Stimulated activated CD4-positive, alpha-beta T cell treated with anti-CD3 and anti-CD28 coated beads, Interleukin-15, amount 100 ng/mL, for 24 hours (primary cell): ENCODE measurements at places on chromosomes 13 and 19.

DNA sequence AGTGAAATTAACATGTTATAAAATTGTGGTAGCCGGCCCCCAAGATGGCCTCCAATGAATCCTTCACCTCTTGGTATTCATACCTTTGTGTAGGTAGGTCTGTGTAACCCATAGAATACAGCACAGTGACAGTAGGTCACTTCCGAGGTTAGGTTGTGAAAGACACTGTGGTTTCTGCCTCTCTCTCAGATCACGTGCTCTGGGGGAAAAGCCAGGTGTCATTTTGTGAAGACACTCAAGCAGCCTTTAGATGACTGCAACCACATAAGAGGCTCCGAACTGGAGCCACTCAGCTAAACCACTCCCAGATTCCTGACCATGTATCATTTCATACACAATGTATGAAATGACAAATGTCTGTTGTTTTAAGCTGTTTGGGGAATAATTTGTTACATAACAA lies 9.8 kb upstream of the USPL1 start:
- DNase-seq = peak; percentile 49

DNA sequence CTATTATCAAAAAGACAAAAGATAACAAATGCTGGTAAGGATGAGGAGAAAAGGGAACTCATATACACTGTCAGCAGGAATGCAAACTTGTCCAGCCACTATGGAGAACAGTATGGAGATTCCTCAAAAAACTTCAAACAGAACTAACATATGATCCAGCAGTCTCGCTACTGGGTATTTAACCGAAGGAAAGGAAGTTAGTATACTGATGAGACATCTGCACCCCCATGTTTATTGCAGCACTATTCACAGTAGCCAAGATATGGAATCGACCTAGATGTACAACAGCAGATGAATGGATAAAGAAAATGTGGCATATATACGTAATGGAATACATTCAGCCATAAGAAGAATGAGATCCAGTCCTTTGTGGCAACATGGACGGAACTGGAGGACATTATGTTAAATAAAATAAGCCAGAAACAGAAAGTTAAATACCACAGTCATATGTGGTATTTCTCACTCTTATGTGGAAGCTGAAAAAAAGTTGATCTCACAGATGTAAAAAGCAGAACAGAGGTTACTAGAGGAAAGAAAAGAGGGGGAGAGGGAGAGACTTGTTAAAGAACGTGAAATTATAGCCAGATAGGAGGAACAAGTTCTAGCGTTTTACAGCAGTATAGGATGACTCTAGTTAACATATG lies 83.2 kb downstream of the RUBCNL start:
- DNase-seq = no peak

DNA sequence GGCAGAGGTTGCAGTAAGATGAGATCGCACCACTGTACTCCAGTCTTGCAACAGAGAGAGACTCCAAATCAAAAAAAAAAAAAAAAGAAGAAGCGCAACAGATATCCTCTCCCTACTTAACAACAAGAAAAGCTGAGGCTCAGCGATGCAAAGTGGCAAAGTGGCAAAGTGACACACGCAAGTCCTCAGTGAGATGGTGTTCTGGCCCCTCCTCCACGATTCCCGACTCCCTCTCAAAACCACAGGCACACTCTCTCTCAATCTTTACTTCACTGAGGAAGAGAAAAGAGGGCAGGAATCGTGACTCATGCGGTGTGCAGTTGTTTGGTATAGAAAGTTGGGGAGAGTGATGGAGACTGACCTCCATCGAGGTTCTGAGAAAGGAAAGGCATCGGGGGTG lies 12.6 kb downstream of the FFAR2 start:
- no peak for DNase-seq

DNA sequence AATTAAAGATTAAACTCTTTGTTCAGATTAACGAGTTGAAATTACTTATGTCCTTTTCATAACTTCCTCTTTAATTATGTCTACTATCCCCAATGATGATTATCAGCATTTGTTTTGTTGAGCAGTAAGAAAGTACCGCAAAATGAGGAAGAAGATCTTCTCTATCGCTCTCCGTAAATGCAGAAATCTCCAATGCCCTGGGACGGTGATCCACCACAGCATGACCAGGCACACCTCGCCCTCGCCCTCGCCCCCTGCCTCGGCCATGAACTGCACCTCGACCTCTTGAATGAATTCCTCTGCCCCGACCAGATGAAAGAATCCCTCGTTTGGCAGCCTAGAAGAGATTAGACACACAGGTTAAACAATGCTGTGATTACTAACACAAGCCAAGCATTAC lies 69.1 kb downstream of the RBM26 start:
- no peak for DNase-seq

- no peak for DNase-seq
Measured at GRCh38 chr13:49789968-49790367, 2.5 kb downstream of the KPNA3 start.

GRCh38 chr19:37334179-37335071 lies 36.5 kb upstream of the ZNF527 start:
- DNase-seq = peak; percentile 89

GRCh38 chr19:38744298-38744681 lies at the start of gene CAPN12:
Gene CAPN12 (minus strand): TSS chr19:38744474. CDS start chr19:38744165, 309 bp downstream.
- no peak for DNase-seq

DNA sequence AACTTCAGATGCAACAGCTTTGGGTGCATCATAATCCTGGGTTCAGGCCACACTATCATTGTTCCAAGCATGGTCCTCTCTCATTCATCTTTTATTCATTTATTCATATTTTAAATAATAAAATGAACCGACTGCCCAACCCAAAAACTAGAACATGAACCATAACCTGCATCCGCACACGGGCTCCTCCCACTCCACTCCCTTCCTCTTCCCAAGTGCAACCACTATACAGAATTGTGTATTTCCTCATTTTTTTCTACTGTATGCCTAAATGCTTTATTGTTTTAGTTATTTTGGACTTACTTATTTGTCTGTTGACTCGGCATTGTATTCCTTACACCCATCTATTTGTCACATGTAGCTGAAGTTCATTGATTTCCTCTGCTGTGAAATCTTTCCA lies 30.7 kb upstream of the POMP start:
- DNase-seq = no peak

DNA sequence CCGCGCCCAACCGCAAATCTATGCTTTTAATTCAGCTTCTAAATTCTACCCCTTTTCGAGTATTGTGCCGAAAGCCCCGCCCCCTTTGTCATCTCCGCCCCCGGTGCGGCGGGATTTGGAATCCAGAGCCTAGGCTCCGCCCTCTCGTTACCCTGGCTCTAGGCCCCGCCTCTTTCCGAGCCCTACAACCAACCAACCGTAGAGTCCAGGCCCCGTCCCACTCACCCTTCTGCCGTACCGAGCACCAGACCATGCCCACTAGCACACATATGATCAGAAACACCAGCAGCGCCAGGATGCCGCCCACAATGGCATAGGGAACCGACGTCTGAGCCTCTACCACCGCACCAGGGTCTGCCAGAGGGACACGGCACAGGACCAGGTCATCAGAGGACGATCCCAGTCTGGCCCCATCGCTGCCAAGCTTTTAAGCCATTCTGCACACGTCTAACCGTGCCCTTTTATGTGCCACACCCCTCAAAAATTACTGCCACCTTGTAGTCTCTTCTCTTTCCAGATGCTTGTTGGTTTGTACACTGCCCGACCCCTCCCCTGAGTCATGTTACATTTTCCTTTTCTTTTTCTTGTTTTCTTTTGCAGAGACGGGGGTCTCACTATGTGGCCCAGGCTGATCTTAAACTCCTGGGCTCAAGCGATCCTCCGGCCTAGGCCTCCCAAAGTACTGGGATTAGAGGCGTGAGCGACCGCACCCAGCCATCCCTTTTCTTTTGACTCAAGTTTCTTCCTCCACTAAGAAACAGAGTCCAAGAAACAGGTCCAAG lies 4.7 kb upstream of the ZNF428 start:
- DNase-seq = peak; percentile 41
